ENCODE measurements at places on chromosomes 3 and 15.

- peak; percentile 9 for DNase-seq
These were observed 1.3 kb downstream of the SLC7A14 start for GRCh38 chr3:170584585-170585007.

DNA sequence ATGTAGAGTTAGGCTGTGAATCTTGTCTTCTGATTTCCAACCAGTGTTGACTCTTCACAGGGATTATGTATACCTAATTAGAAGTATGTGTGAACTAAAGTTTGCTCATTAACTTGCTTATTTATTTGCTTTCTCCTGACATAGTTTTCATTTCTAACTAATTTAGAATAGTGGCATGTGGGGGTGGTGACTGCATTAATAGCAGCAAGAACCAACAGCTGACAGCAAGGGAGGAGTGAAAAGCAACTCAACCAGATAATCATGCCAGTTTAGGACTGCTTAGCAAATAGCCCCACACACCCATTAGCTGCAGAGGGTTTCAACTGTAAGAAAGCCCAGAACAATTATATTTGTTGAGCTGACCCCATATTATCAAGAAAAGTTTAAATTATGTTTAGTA is 3.8 kb downstream of the ST3GAL6 start:
- DNase-seq, result no peak

GRCh38 chr15:96304839-96305238 is 25.7 kb upstream of the NR2F2 start:
- DNase-seq, result no peak

- no peak for DNase-seq
These were observed 653 bp downstream of the MYO5C start for GRCh38 chr15:52294881-52295420.

DNA sequence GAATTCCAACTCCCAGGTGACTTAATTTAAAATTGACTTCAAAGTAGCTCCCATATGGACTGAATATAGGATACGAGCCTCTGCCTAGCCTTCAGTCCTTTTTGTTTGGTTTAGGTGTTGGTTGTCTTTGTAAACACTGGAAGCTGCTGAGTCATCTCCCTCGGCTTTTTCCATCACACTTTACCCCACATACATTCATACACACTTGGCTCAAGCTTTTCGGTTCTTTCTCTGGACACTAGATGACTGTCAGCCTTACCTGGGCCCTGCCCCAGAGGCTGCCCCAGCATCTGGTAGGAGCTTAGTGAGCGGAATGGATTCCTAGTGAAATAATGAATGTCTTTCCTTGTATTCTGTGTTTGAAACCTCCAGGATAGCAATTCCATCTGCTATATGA is 201.5 kb upstream of the IL12A start:
- no peak for DNase-seq

DNA sequence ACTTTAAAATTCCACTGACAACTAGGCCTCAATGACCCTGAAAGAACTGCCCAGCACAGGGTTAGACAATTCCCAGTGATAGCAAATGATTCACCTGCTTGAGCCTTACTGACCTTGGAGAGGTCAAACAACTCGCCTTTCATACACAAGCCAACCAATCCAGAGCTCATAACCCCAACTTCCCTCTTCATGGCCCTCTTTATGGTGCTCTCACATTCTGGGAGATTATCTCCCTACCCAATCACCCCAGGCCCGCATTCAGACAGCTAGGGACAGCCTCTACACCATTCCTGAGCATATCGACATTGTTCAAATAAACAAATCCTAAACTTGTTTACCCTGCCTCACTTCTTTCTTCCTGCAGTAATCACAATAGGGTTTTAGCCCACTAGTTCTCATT is 32.2 kb upstream of the COLQ start:
- no peak for DNase-seq

All from CD8-positive, alpha-beta memory T cell (primary cell).